ENCODE measurements at places on chromosomes 4 and X.

DNA sequence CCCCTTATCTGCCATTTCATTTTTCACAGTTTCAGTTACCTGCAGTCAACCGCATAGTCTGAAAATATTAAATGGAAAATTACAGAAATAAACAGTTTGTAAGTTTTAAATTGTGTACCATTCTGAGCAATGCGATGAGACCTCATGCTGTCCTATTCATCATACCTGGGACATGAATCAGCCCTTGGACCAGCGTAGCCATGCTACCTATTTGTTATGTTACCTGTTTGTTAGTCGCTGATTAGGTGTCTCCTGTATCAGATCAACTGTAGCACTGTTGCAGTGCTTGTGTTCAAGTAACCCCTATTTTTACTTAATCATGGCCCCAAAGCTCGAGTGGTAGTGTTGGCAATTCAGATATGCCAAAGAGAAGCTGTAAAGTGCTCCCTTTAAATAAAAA lies 492.2 kb upstream of the AADAT start:
- DNase-seq = no peak

GRCh38 chr4:160836431-160836830 lies 1327.4 kb downstream of the FSTL5 start:
- DNase-seq = no peak

DNA sequence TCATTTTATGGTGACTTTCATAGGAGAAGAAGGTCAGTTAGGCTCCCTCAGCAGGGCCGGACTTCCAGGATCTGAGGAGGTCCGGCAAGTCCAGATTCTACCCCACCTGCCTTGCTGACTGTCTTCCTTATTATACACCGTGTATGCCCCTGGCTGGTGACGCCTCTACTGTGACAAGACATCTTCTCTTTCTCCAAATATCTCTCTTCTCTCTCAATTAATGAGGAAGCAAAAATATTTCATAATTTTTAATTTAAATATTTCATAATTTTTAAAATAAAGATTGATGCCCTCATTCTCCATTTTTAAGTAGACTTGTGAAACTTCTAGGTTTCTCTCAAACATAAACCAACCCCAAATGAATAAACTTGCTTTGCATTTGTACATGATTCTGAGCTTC lies 202.5 kb downstream of the NSUN7 start:
- no peak for DNase-seq

DNA sequence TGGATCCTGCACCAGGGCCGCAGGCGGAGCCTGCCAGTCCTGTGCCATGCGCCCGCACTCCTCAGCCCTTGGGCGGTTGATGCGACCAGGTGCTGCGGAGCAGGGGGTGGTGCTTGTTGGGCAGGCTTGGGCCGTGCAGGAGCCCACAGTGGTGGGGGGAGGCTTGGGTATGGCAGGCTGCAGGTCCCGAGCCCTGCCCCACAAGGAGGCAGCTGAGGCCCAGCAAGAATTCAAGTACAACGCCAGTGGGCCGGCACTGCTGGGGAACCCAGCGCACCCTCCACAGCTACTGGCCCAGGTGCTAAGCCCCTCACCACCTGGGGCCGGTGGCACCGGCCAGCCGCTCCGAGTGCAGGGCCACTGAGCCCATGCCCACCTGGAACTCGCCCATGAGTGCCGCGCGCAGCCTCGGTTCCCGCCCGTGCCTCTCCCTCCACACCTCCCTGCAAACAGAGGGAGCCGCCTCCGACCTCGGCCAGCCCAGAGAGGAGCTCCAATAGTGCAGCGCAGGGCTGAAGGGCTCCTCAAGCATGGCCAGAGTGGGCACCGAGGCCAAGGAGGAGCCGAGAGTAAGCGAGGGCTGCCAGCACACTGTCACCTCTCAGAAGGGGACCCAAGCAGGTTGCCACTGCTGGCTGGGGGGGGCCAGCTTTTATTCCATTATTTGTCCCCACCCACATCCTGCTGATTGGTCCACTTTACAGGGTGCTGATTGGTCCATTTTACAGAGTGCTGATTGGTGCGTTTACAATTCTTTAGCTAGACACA lies 339.0 kb upstream of the KLF3 start:
- DNase-seq = no peak

GRCh38 chrX:100409610-100410590 lies at the start of gene PCDH19:
Gene PCDH19, minus strand, starts transcription at chrX:100410273. Its CDS starts 1,676 bp downstream, at chrX:100408597.
- DNase-seq = peak; percentile 14

DNA sequence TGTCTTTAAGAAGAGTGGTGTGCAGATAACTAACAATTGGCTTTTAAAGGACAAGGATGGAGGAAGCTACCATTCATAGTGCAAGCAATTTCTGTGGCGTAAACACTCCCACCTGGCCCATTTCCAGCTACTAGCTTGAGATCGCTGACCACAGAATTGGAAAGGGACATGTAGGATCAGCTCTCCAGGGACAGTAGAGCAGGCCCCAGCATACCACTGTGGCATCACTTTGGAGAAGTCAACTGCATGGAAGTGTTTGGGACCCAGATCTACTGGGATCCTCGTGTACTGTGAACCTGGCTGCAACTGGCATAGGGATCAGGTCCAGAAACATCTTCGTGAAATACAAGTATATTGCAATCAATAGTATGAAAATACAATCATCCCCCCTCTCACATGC lies 515.0 kb downstream of the INPP4B start:
- no peak for DNase-seq

DNA sequence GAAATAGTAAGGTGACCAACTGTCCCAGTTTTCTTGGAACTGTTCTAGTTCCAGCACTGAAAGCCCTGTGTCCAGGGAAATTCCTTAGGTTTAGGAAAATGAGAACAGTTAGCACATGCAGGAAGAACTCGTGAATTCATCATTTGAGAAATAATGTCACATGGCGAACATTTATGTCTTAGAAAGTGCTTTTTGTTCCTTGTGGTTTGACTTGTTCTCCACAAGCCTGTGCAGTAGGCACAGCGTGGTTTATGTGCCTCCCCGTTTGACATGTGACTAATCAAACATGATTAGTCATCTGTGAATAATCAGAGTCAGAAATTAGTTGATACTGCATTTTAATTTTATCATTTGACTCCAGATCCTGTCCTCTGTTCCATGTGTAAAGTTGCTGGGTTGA lies 556.0 kb upstream of the CPEB2 start:
- no peak for DNase-seq

GRCh38 chr4:15912961-15913630 lies 25.4 kb downstream of the FGFBP1 start:
- no peak for DNase-seq

- DNase-seq = no peak
Measured at GRCh38 chr4:43481526-43481925, 589.0 kb downstream of the GRXCR1 start.

GRCh38 chr4:168487282-168488035 lies 7.2 kb upstream of the DDX60L start:
- DNase-seq = no peak

GRCh38 chrX:39592776-39593175 lies 505.0 kb downstream of the BCOR start:
- no peak for DNase-seq

DNA sequence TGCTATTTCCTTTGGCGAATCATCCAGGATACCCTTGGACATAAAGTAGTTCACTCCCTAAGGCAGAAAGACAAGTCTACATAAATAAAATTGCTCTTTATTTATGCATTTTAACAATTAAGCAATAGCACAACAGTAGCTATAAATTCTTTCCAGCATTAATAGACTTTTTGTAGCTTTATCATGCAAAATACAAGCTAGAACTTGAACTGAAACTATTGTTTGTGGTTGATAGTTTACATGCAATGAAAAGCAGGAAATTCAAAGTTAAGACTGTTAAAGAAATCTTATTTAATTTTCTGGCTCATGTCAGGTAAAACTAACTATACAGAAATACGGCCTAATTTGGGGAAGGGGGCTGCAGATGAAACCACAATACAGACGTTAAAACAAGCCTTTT lies 42.3 kb downstream of the FBXO8 start:
- no peak for DNase-seq

DNA sequence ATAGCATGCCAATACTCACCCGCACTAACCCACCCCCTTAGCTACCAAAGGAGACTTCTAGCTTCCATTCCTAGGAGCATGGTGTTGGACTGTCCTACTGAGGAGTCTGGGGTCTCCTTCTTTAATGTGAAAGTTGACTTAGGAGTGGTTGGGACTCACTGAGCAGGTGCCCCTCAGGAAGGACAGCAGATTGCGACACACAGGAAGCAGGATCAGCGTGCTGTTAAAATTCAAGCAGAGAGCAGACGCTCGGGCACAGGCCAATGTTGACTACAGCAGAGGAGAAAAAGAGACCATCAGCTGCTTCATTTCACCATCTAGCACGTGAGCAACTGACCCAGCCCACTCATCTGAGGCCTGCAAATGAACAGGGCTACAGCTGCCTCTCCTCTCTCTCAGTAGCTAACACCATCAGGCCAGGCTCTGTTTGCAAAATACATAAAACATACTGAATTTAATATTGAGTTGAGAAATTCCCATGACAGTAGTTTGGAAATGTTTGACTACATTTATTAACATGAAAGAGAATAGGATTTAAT lies 10.8 kb downstream of the NOX1 start:
- no peak for DNase-seq

GRCh38 chr4:182212211-182212761 lies 30.9 kb upstream of the TENM3 start:
- no peak for DNase-seq

- no peak for DNase-seq
Measured at GRCh38 chr4:40334591-40335524, at the start of gene CHRNA9. Gene CHRNA9, plus strand, starts transcription at chr4:40335333. Its CDS starts 135 bp downstream, at chr4:40335468.

DNA sequence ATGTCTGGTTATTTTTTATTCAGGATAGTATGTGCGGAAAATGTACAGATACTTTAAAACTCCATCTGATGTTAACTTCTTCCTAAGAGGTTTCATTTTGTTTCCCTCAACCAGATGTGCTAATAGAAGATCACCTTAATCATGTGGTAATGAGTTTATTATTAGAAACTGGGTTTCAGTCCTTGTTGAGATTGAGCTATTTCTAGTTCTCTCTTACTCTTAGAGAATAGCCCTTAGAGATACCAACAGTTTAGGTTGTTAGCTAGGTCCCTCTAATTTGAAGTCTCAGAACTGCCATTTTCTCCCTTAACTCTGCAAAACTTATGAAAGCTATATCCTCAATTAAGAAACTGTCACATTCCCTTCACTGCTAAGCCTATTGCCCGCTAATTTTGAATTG lies 13.0 kb downstream of the FAM47A start:
- DNase-seq = no peak

- DNase-seq = peak; percentile 14
Measured at GRCh38 chr4:105709081-105709450, 482 bp downstream of the GSTCD start.

DNA sequence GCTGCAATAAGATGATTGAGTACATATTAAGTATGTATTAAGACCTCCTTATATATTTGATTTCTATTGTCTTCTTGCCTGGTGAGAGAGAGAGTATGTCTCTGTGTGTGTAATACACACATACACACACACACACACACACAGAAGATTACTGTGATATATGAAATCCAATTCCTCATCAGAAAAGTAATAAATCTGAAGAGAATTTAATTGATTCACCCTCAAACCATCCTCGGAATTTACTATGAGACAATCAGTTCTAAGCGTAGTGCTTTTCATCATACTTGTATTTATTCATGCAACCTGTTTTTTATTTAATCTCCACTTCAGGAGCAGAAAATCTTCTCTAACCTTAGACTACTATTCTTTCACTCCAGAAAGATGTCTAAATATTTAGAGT lies 62.3 kb upstream of the TLL1 start:
- DNase-seq = no peak

DNA sequence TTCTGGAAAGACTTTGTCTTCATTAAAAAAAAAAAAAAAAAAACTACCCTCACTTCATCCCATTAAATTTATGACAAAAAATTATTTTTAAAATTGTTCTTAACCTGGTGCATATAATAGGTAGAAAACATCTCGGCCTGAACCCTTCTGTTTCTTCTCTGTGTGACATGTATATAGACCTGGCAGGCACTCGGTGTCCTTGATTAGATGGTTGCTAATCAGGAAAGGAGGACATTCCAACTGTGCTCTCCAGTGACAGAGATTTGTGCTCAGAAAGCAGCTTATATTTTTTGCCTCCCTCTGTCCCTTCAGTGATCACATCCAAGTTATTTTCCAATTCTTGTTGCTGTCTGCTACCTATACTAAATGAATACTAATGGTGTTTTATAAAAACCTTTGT lies 355.6 kb downstream of the CBLL2 start:
- DNase-seq = no peak

DNA sequence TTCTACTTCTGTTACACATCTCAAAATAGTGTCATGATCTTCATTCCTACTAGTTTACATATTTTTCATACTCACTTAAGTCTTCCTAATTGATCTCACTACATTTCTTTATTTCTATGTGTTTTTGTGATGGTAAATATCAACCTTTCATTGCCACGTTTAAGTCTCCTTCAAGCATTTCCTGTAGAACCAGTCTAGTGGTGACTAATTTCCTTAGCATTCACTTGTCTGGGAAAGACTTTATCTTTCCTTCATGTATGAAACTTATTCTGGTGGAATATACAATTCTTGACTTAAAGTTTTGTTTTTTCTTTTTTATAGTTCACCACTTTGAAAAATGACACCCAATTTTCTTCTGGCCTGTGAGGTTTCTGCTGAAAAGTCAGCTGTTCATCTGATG lies 181.4 kb upstream of the NEIL3 start:
- no peak for DNase-seq

- DNase-seq = no peak
Measured at GRCh38 chrX:97224148-97224547, 340.4 kb downstream of the RPA4 start.

- no peak for DNase-seq
Measured at GRCh38 chrX:82458207-82458754, 1049.8 kb upstream of the POU3F4 start.

DNA sequence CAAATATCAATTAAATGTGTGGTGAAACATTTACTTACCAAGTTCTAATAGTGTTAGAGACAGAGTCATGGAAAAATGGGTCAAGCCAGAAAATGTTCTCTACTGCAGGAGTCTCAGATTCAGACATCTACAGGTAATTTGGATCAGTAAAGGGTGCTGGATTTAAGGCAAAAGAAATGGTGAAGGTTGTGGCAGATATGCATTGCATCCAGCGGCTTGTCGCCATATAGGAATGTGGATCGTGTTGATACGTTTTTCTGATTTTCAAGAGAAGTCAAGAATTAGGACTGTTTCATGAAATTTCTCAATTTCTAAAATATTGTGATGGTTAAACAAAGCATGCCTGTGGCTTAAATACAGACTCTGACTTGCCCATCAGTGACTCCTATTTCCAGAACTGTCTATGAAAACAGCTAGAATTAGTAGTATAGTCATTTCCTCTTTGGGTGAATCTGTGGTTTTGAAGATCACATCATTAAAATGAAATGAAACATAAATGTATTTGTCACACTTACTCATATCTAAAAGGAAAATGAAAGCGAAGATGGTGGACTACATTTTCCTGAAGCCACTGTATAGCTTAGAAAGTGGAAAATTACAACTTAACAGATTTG lies 110.1 kb upstream of the VEGFC start:
- DNase-seq = no peak

- DNase-seq = no peak
Measured at GRCh38 chr4:139840773-139841172, 175.2 kb downstream of the MGST2 start.

DNA sequence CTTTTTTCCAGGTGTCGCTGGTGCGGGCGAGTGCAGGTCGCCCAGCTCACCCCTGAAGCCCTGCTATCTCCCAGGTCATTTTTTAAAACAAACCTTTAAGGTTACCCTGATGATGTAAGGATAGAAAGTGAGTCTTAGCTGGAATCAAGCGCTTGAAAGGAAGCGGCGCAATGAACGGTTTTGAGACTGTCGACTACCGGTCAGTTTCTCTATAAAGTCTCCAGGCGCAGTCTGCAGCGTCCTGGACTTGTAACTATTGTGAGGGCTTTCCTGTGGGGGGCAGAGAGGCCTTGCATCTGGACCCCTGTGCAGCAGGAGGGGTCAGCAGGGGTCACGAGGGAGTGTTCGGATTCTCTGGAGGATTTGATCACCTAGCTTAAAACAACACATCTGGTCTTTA lies 1.6 kb downstream of the KIT start:
- DNase-seq = no peak
